Anterior cingulate cortex (tissue), 58 donors: ENCODE measurements at places on chromosomes 1 and 21.

DNA sequence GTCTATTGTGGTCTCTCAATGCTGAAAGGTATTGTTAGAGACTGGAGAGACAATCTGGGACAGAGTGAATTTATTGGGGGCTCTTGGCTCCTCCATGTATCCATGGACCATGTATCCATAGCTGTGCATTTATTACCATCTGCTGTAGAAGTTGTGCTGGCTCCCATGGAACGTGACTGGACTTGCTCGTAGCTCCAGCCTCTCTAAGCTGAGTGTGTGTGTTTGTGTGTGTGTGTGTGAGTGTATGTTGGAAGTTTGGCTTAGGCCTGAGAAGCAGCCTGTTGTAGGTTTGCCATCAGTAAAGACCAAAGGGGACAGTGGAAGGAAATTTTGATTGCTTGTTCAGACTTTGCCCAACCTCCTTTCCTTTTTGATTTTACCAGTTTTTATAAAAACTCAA lies 105.7 kb upstream of the USP24 start:
- DNase-seq: no peak

- no peak for DNase-seq
These were observed 3.0 kb downstream of the HSD3B1 start for GRCh38 chr1:119510046-119510445.

GRCh38 chr1:71572038-71572437 lies 491.2 kb upstream of the ZRANB2 start:
- no peak for DNase-seq

DNA sequence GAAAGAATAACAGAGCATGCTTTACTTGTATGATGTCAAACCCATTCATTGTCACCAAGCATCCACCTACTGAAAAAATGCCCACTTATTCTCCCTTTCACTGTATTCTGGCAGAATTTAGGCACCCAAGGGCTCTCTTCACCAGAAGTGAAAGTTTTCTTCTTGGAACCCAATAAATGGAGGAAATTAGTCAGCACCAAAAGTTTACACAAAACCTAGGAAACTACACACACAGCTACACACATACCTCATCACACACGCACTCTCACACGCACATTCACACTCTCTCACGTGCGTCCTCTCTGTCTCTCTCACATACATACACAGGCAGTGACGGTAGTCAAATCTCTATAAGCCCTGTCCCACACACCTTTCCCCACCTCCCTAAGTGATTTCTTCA lies 37.6 kb downstream of the MCOLN2 start:
- no peak for DNase-seq

- no peak for DNase-seq
These were observed 142.4 kb downstream of the ZNF281 start for GRCh38 chr1:200267458-200267857.

- no peak for DNase-seq
These were observed 1.5 kb upstream of the ATXN7L2 start for GRCh38 chr1:109482242-109482641.

DNA sequence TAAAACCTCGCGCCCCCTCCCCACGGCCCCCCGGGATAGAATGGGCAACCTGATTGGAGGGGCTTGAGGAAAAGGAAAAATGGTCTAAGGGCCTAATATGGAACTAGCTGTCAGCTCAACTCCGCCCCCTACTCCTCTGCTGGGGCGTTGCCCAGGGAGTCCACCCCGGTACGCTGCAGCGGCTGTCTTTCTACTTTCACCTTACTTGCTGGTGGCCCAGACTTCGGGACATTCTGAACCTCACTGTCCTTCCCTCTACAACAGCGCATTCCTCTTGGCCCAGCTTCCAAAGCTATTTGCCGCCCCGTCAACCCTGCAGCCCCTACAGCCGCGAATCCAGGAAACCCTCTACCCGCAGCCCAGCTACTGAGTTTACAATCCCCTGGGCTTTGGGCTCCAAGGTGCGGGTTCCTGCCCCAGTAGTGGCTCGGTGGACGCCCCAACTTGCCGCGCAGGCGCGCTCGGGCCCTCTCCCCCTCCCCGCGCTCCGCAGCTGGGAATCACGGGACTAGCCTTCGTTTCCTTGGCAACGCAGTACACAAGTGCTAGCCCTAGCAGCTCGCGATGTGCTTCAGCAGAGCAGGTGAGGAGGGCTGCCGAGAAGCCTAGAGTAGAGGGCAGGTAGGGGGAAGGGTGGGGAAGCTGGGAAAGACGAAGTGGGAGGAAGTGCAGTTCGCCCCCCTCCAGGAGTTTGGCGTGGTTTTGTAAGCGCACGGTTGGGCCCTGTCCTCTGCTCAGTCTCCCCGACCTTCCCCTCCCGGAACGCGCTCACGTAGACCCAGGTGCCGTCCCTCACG lies 55.6 kb downstream of the CHIA start:
- DNase-seq: peak; percentile 78

GRCh38 chr1:114988095-114988494 lies 41.5 kb upstream of the TSHB start:
- DNase-seq: no peak

- DNase-seq: no peak
These were observed 15.1 kb downstream of the WDR4 start for GRCh38 chr21:42864286-42864685.

GRCh38 chr1:18118491-18118890 lies 10.9 kb downstream of the IGSF21 start:
- no peak for DNase-seq

GRCh38 chr1:22955146-22955545 lies 17.5 kb downstream of the LACTBL1 start:
- no peak for DNase-seq

- DNase-seq: no peak
These were observed 134.6 kb downstream of the TSEN15 start for GRCh38 chr1:184186167-184186566.

- no peak for DNase-seq
These were observed 391.5 kb downstream of the NTNG1 start for GRCh38 chr1:107532318-107532717.

- DNase-seq: no peak
These were observed 20.4 kb downstream of the CACHD1 start for GRCh38 chr1:64490213-64490818.

DNA sequence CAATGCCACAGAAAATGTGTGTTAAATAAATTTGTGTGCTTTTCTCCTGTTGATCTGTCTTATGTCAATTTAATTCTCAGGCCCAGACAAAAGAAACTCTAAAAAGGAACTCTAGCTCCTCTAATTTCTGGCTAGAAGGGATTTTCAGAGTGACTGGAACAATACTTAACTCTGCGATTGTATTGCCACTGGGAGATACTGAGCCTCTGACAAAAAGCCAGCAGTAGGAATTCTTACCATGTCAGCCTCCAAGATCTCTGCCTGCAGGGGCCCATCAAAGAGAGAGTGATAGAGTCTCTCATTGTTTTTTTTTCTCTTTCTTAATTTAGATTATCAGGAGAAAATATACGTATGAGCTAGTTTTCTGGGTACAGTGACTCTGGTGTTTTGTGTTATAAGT lies 1165.7 kb downstream of the BRINP3 start:
- DNase-seq: no peak

GRCh38 chr1:205800981-205801703 lies 11.9 kb downstream of the SLC41A1 start:
- DNase-seq: no peak

DNA sequence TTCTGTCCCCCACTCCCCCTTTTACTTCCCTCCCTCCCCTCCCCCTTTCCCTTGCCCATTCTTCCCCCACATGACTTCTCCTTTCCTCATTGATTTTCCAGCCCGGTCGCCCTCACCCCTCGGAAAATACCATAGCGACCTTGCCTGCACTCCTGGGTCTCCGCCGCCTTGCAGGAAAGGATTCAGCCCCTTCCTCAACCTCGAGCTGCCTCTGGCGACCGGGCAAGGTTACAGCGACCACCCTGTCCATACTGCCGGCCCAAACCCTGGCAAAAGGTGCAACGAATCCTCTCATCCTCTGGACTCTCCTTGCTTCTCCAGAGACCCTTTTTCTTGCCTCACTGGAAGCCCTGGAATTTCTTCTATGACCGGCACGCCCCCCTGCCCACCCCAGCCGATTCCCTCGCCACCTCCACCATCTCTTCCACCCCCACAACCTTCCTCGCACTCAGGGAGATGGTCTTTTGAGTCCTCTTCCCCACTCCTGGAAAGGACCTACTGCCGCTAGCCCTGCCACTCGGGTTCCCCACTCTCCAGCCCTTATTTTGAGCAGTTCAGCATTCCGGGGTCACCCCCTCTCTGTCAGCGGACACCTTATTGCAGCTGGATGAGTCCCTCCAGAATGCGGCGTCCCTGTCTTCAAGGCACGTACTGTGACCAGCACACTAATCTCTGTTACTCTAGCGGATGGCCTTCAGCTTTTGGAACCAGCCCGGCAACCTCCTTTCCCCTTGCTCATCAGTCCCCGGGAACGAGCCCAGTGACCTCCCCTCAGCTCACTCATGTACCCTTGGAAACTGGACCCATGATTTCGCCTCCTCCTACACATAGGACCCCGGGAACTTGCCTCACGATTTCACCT lies 846 bp downstream of the NSUN4 start:
- DNase-seq: no peak

- no peak for DNase-seq
These were observed 55.7 kb downstream of the HLCS start for GRCh38 chr21:36910581-36911307.

- no peak for DNase-seq
These were observed 49.4 kb downstream of the CAPZB start for GRCh38 chr1:19435851-19436455.

- no peak for DNase-seq
These were observed 737.6 kb upstream of the CHRM3 start for GRCh38 chr1:238648751-238649150.

- DNase-seq: no peak
These were observed 70.2 kb upstream of the GOLT1A start for GRCh38 chr1:204283711-204284651.

DNA sequence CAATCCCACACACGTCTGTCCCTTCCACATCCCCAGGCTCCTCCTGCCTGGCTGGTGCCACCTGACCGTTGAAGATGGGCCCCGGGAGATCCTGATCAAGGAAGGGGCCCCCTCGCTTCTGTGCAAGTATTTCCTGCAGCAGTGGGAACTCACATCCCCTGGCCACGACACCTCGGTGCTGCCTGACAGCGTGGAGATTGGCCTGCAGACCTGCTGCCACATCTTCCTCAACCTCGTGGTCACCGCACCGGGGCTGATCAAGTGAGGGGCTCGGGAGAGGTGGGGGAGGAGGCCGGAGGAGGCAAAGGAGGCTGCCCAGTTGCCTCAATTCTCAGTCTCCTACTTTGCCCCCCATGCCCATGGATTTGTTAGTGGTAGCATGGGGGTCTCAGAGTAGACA lies 5.6 kb downstream of the NCDN start:
- no peak for DNase-seq

DNA sequence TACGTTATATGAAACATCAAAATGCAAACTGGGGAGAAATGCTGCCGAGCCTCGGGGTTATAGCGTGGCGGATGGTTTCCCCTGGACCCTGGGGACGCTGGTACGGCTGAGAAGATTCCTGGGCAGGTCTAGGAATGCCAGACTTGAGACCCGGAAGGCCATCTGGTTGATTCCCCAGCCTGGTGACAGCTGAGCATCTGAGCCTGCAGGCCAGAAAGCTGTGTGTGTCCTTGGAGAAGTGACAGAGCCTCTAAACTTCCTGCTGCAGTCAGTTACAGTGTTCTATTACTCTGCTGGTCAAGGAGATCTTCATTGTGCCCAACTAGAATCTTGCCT lies 2.3 kb downstream of the VASH2 start:
- DNase-seq: no peak

DNA sequence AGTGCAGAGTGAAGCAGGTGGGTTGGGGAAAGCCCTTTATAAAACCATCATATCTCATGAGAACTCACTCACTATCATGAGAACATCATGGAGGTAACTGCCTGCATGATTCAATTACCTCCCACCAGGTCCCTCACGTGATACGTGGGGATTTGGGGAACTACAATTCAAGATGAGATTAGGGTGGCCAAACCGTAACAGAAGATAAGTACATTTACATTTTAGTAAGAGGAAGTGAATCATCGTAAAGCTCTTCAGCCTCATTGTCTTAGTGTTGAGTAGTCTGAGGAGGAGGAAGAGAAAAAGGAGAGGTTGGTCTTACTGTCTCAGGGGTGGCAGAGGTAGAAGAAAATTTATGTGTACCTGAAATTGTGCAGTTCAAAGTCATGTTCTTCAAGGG lies 1053.4 kb upstream of the ADGRL4 start:
- DNase-seq: no peak

DNA sequence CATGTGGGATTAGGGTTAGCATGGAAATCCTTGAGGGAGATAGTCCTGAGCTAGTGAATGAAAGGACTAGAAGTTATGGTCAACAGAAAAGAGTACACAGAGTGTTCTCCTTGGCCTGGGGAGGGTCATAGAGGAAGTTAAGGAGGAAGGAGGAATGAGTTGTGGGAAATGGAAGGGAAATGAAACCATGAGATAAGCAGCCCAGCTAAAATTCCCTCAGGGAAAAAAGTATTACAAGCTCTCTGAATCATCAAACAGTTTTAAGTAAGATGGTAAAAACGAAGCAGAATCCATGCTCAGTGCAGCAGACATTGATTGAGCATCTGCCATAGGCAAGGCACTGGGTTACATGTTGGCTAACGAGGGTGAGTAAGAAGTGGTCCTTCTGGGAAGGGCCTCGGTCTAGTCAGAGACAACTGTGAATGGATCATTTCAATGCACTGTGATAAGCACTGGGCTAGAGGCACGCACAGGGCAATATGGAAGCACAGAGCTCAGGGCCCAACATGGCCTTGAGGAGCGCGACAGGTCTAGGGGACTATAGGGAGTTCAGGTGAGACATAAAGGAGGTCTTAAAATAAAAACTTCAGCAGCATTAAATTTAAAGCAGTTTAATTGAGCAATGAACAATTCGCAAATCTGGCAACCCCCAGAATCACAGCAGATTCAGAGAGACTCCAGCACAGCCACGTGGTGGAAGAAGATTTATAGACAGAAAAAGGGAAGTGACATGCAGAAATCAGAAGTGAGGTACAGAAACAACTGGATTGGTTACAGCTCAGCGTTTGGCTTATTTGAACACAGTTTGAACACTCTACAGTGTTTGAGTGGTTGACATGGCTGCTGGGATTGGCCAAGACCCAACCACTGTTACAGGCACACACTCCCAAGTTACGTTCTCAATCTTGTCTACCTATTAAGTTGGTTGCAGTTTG lies 219.5 kb downstream of the HLX start:
- DNase-seq: no peak

- no peak for DNase-seq
These were observed 372.4 kb downstream of the TGFB2 start for GRCh38 chr1:218717575-218717974.

DNA sequence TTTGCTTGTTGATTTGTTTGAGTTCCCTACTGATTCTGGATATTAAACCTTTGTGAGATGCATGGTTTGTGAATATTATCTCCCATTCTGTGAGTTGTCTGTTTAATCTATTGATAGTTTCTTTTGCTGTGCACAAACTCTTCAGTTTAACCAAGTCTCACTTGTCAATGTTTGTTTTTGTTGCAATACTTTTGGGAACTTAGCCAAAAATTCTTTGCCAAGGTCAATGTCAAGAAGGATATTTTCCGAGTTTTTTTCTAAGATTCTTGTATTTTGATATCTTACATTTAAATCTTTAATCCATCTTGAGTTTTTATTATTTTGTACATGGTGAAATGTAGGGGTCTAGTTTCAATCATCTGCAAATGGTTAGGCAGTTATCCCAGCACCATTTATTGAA lies 1230.7 kb upstream of the NCAM2 start:
- DNase-seq: no peak
